Left ventricle myocardium superior (tissue), 1 donor: ENCODE measurements at places on chromosomes 7 and 10.

GRCh38 chr10:5317547-5318107, 47.1 kb upstream of the UCN3 start:
- no peak for DNase-seq

DNA sequence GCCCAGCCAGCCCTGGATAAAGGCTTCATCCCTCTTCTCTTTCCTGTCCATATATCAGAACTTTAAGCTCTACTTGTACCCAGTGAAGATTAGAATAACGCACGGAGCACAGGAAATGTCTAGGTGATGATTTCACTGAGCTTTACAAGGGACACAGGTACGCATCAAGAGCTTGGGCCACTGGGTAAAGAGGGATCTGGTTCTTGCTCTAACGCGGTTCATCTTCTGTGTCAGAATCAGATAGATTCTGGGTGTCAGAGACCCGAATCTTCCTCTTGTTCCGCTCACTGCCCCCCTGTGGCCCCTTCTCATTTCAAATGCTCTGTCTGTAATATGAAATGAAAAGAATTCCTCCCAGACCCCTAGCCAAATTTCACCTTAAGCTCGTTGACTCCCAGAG, 24.7 kb downstream of the IL2RA start:
- DNase-seq = no peak

DNA sequence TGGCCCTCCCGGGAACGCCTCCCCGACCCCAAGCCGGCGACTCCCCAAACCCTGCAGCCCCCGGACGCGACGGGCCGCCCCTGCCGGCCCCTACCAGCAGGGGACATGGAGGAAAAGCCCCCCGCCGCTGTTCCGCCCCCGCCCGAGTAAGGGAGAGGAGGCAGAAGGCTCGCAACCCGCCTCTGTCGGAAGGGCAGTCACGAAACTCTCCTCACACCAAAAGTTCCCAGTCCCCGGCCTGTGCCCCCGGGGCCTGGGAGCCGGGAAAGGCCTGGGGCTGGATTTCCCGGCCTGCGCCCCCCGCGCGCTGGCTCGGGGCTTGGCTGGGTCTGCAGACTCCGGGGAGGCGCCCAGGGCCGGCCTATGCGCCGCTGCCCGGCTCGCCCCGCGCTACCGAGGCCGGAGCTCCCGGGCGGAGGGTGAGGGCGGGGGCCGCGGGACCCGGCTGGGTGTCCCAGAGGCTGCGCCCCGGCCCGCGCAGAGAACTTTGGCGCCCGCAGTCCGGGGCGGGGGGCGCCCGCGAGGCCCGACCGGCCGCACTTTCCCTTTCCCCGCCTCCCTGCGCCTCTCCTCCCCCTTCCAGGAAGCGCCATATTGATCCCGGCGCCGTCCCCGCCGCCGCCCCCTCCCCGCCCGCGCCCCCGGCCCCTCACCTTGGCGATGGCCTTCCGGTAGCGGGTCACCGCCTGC, 728 bp downstream of the PARD3 start:
- DNase-seq = peak; percentile 73

DNA sequence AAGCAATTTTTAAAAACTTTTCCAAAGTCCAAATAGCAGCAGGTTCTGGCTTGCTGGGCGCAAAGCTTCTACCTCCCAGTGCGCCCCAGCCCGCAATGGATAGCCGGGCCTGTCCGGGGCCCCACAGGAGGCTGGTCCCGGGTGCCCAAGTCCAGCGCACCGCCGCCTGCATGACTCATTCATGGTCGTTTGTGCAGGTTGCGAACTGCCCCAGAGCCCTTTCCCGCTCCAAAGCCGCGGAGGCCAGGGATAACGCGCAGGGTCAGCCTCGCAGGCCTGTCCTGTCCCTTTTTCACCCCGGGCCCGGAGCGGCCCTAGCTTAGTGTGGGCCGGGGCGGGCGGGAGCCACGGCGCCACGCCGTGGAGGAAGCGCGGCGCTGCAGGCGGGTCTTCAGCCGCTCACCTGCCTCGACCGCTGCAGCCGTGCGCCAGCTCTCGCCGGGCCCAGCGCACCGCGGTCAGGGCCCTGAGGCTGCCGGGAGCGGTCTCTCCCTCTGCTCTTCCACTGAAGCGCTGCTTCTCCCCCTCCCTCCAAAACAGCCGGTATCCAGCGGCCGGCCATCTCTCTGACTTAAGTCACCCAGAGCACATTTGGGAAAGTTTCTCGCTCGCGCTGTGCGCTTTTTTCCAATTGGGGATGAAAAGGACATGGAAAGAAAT, 1.7 kb upstream of the EGR2 start:
- DNase-seq = peak; percentile 87

DNA sequence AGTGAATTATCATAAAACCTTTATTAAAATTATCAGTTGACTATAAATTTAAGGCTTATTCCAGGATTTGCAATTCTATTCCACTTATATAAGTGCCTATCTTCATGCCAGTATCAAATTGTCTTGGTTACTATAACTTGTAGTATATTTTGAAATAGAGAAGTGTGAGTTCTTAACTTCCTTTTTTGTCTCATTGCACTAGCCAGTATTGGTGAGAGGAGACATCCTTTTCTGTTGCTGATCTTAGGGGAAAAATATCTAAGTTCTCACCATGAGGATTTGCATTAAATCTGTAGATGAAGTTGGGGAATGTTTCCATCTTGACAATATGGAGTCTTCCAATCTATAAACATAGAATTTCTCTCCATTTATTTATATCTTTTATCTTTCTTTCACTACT, 104.2 kb upstream of the MKI67 start:
- no peak for DNase-seq

GRCh38 chr7:86598311-86598710, 45.4 kb upstream of the GRM3 start:
- DNase-seq = no peak

DNA sequence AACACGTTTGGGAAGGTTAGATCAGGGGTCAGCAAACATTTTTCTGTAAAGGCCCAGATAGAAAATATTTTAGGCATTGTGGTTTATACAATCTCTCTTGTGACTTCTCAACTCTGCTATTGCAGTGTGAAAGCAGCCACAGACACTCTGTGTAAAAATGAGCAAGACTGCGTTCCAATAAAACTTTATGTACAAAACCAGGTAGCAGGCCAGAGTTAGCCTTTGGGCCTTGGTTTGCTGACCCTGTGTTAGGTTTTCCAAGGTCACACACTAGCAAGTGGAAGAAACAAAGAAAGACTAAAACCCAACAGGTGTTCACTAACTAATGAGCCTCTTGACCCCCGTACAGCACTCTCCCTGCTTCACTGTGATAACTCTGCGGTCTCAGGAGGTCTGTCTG, 14.9 kb upstream of the PAXIP1 start:
- no peak for DNase-seq

DNA sequence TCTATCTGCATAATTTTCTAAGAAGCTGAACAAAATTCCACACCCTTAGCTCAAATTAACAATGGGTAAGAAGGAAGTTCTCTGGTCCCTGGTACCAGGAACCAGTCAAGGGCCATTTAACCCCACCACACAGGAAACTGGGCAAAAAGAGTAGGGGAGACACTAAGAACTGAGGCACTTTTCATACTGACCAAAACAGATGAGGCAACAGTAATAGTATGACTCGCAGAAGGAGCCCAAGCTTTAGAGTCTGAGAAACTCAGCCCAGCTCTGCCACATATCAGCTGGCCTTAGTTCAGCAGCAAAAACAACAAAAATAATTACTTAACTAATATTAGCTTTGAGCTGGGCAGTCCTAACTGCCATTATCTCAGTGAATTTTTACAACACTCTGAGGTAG, 221.2 kb downstream of the FAM107B start:
- DNase-seq = no peak

DNA sequence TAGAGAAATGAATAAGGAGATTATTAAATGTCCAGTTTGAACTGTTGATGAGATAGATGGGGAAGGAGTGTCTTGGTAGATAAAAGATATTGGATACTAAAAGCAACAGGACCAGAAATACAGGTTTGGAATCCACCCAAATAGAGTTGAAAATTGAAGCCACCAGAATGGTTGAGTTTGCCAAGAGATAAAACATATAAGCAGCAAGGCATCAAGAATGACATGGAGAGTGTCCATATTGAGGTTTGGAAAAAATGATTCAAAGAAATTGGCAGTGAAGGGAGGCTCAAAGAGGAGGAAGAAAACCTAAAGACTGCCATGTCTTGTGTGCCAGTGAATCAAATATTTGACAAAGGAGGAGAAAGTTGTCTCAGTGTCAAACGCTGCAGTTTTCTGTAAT, 24.2 kb downstream of the CFAP69 start:
- no peak for DNase-seq

DNA sequence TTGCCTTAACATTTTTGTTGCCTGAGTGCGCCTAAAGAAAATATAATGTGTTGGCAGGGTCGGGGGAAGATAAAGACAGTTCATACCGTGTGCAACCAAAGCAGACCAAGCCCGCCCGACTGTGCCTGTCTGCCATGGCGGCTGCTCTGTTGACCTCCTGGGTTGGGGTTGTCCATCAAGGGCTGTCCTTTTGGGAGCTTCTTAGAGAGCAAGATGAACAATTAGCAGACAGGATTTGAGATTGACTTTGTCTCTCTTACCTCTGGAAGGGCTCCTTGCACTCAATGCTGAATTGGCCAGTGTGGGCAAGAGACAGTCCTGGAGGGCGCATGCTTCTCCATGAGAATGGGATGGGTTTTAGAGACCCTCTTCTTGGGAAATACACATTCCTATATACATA, 319.6 kb downstream of the GLRX3 start:
- no peak for DNase-seq

- no peak for DNase-seq
Measured at GRCh38 chr10:13765641-13766341, 179.0 kb downstream of the PRPF18 start.

GRCh38 chr10:114308531-114309363, 69.7 kb downstream of the VWA2 start:
- DNase-seq = peak; percentile 15

DNA sequence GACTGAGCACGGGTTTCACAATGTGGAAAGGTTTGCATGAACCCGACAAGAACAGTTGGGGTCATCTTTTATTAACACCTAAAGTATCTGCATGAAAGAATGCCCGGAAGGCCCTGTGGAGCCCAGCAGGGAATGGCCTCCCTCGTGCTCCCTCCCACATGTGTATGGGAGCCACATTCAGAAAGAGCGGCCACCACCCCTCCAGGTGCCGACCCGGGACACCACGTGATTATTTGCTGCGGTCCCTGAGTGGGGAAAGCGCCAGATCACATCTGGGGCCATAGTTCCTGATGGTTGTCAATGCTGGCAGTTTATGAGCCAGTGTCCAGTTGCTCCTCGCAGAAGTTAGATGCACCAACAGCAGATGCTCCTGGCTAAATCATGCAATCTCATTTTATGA, 571.4 kb downstream of the TCERG1L start:
- DNase-seq = no peak

DNA sequence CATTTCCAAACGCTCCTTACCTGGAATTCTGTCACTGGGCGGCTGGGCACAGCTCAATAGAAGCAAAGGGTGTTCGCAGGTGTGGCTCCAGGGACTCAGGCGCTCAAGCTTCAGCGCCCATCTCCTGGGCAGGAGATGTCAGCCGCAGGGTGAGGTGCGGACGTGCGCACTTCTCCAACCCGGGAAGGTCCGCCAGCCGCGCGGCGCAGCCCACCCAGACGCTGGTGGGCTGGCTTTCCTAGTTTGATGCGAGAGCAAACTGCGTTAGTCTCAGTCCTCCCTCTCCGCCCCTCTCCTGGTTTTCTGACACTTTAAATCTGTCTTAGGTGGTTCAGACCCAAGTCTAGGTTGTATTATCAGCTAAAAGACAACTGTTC, 267 bp downstream of the CALCR start:
- no peak for DNase-seq

DNA sequence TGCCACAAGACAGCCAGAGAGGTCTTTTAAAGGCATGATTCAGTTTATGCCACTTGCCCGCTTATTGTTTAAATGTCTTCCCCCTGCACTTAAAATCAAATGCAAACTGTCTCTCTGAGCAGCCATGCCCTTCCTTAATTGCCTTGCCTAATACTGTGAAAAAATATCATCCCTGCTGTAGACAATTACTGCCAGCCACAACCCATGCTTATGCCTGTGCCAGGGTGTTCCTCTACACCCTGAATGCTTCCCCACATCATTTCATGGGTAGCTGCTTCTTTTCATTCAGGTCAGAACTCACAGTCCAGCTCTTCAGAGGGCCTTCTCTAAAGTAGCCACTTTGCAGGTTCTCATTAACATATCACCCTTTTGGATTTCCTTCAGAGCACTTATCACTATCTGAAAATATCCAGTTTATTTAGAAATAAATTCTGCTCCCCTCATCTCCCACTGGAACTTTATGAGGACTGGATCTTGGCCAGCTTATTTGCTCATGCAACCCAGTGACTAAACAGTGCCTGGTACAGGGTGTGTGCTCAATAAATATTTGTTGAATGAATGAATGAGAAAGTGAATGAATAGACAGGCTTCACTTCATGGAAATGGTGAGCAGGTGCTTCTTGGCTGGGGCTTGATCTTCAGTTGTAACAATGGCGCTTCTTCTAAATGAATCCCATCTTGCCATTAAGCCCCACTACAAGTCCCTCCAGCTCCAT, 162.4 kb upstream of the MDFIC start:
- no peak for DNase-seq

- DNase-seq = no peak
Measured at GRCh38 chr10:812787-813186, 118.7 kb downstream of the LARP4B start.

GRCh38 chr7:45185864-45186250, 28.3 kb downstream of the RAMP3 start:
- no peak for DNase-seq
